H54 (cell line): ENCODE measurements at places on chromosomes 5 and 9.
A peak's percentile ranks its signal among the peaks of the same experiment; 100 is the strongest.

DNA sequence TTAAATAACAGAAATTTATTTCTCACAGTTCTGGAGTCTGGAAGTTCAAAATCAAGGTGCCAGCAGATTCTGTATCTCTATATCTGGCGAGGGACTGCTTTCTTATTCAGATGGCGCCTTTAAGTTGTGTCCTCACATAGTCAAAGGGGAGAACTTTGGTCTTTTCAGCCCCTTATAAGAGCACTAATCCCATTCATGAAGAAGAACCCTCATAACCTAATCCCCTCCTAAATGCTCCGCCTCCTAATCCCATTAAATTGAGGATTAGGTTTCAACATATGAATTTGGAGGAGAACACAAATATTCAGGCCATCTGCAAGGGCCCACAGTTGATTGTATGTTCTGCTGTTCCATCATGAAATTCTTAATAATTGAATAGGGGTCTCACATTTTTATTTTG lies 10.8 kb upstream of the CCDC152 start:
- no peak for DNase-seq

GRCh38 chr5:164326219-164326618 lies 820.8 kb downstream of the MAT2B start:
- no peak for DNase-seq

DNA sequence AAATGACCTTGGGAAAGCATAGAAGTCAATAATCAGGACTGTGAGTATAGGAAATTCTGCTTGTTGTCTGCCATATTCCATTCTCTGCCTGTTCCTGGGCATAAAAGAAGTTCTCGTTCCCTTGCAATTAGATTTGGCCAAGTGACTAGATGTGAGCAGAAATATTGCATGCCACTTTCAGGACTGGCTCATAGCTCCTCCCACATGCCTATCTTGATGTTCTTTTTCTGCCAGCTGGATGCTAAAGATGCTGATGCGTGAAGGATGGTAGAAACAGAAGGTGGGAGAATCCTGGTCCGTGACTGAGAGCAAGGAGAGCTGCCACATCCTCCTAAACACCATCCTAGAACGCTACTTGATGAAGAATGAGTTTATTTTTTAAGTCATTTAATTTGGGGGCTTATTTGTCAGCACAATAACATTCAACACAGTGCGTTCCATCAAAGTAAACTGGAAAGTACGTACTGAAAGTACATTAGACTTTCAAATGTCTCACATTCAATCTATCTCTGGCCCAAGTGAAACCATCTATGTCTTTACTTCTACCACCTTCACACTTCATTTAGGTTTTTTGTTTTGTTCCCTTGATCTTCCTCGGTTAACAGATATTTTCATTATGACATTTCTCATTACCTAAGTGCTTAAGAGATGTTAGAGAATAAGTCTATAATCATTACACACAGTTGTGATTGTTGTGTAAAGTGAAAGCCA lies 648.5 kb downstream of the RAB3C start:
- DNase-seq = no peak

DNA sequence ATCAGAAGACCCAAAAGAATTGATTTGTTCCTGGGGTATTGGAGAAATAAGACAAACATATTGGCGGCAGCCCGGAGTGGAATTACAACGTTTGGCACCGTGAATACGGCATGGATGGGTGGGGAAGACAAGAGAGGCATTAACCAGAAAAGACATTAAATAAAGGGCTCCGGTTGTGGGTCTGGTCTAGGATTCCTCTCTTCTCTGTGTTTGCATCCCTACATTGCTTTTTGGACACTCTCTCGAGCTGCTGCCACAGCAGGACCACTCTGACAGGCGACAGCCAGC lies 138.7 kb upstream of the PALM2AKAP2 start:
- DNase-seq = no peak

- DNase-seq = peak; percentile 15
These were observed 202.7 kb upstream of the NR3C1 start for GRCh38 chr5:143606043-143606752.

- no peak for DNase-seq
These were observed 72.5 kb upstream of the DAPK1 start for GRCh38 chr9:87425202-87425601.

DNA sequence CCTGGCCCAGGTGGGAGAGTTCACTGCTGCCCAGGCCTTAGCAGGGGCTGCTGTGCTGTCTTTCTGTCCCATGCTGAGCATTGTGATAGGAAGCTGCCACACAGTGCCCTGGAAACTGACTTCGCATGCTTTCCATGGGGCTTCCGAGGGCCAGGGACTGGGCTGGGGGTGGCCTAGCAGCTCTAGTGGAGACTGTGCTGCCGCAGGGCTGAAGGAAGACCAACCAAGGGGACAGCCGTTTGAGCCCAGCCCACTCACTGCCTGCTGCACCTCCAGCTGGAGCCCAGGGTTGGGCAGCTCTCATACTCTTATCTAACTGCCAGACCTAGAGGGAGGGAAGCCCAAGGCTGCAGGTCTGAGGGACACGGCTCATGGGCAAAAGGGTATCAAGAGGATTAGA lies 79.2 kb downstream of the RGS3 start:
- DNase-seq = no peak

- DNase-seq = no peak
These were observed 28.1 kb upstream of the FBN2 start for GRCh38 chr5:128566178-128566577.

GRCh38 chr9:115498303-115498702 lies 380.3 kb upstream of the TNC start:
- no peak for DNase-seq

DNA sequence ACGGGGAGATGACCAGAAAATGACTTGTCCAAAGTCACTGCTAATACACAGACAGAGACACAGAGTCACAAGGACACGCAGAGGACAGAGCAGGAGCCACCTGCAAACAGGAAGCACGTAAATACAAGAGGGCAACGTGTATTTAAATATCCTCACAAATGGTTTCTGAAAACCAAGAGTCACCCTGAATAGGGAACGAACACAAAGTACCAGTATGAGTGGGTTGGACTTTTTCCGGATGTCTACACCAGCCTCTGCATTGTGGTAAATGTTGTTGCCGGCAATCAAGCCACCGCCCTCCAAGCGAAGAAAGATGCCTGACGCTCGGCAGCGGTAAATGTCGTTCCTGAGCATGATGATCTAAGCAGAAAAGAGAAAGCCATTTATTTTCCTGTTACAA lies 44.5 kb downstream of the FBXO10 start:
- DNase-seq = no peak

- DNase-seq = no peak
These were observed 6.1 kb downstream of the S100Z start for GRCh38 chr5:76855961-76856360.

DNA sequence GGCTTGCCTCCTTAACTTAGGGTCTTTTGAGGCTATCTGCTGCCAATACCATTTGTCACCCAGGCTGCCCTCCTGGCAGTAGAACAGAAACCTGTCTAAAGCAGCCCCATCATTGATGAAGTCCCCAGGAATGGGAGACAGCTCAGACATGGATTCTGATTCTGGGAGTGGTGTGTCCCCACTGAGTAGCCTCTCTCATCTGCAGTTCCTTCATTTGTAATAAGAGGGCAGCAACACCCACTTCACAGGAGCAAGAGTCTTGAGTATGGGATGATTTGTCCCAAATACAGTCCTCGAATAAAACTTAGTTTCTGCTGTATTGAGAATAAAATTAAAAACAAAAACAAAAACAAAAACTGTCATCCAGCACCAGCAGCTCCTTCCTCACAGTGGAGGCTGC lies 167.6 kb downstream of the ASTN2 start:
- DNase-seq = peak; percentile 30

- no peak for DNase-seq
These were observed 93.9 kb downstream of the SLC25A46 start for GRCh38 chr5:110832683-110833082.

GRCh38 chr9:72473474-72474261 lies 47.7 kb upstream of the TMC1 start:
- no peak for DNase-seq

- DNase-seq = no peak
These were observed 215.4 kb upstream of the NR4A3 start for GRCh38 chr9:99606296-99606695.

- DNase-seq = peak; percentile 45
These were observed 173.0 kb upstream of the DAPK1 start for GRCh38 chr9:87324613-87325194.

DNA sequence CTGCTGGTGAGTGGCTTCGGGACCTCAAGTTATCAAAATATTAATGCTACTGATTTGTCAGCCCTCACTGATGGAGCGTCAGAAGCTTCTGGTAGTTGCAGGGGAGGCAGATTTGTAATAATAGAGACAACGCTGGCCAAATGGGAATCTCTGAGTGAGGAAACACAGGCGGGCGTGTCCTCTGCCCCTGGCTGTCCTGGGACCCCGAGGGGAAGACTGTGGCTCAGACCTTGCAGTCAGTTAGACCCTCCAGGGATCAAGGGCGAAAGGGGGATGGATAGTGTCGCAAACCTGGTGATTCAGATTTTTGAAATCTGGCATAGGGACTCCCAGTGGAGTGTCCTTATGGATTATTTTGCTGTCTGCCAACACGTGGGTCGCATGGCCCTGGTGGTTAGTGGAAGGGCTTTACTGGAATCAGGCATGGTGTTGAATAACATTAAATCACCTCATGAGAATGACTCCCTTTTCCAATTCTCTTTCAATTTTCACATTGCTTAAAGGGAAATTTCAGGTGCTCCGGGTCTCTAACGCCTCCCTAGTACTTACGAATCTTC lies 35.1 kb upstream of the NTNG2 start:
- DNase-seq = no peak

DNA sequence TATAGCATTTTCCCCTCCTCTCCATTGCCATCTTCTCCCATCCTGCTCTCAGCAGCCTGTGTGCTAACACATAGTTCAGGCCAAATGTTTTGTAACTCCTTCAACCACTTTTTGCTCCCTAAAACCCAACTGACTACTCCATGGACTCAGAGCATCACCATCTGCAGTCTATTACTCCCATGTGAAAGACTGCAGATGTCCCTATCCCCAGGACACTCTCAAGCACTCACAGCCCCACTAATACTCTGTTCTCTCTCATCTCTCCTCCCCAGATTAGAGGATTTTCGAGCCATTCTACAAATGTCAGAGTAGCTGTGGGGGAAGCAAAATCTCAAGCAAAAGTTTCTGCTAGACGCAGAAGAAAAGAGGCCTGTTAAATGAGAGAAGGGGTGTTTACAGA lies 99.3 kb downstream of the ITGA1 start:
- no peak for DNase-seq
